Progenitor cell of endocrine pancreas (in vitro differentiated cells): ENCODE measurements at places on chromosomes 2 and 18. TPM values are rescaled to one million over a fixed set of nuclear protein-coding genes. Genes with fewer than 3 reads are reported as not detected.

- DNase-seq = no peak
Observed at GRCh38 chr2:39127973-39128372, 7.1 kb upstream of the SOS1 start.

DNA sequence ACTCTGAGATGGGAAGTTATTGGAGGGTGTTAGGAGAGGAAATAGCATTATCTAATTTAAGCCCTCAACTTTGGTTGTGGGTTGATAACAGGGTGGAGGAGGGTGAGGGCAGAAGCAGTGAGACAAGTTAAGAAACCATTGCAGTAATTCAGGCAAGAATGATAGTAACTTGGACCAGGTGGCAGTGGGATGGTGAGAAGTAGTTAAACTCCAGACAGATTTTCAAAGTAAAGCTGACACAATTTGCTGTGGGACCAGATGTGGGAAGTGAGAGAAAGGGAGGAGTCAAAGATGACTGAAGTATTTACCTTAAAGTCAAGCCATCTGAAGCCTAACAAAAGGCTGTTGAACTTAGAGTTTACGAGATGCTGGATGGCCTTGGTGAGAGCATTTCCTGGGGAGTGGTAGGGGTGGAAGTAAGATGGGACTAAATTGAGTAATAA lies 163.2 kb upstream of the KLF7 start:
- DNase-seq = no peak

DNA sequence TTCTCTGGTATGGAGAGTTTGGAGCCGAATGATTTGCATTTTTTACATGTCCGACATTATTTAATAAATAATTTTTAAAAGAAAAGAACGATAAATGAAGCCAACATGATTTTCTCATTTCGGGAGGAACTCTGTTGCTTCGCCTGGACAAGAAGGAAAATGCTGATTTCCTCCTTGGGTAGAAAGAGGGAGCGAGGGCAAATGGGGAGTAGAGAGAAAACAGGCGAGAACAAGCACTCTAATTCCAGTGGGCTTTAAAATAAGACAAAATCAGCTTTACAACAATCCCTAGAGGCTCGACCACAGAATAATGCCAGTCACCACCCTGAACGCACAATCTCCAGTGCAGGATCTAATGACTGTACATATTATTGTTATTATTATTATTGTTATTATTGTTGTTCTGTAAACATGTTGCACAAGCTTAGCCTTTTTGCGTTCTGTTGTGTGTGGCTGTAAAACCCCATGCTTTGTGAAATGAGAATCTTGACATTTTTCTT lies 3.7 kb downstream of the DLX1 start:
- no peak for DNase-seq

MYO5B gene
- 39.1 and 44.1 TPM in 2 replicates for total RNA-seq

DOK6 gene
- total RNA-seq = 7.0 and 7.2 TPM in 2 replicates

- DNase-seq = peak; percentile 37
Observed at GRCh38 chr2:234981197-234982095, 29.6 kb downstream of the SH3BP4 start.

DNA sequence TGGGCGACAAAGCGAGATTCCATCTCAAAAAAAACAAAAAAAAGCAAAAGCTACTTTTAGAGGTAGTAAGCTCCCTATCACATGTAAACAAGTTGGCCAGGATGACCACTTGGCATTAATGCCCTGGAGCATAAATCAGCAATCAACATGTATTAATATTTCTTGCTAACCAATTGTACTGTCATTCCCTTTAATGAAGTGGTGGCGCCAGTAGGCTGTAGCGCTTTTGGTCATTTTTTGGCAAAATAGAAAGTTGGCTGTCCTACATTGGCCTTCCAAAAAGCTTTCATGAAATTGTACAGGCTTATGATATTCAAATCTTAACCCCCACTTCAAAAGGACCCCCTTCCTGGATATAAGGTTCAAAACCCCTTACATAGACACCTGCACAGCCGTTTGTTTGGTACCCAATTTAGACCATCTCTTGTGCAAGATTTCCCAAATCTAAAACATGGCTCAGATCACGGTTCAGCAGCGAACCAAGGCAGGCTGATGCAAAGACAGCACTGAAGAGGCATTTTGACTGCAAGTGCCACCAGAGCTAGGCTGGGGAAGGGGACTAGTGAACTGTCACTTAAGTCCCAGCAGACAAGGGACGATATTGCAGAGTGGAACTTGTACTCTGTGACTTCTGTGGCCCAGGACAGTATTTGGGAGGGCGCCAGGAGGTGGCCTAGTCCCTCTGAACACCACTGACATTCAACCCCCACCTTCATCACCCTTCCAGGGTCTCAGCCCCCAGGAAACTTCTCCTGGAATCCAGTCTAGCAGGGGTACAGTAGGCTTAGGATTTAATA lies 31.9 kb downstream of the SMAD7 start:
- DNase-seq = no peak

DNA sequence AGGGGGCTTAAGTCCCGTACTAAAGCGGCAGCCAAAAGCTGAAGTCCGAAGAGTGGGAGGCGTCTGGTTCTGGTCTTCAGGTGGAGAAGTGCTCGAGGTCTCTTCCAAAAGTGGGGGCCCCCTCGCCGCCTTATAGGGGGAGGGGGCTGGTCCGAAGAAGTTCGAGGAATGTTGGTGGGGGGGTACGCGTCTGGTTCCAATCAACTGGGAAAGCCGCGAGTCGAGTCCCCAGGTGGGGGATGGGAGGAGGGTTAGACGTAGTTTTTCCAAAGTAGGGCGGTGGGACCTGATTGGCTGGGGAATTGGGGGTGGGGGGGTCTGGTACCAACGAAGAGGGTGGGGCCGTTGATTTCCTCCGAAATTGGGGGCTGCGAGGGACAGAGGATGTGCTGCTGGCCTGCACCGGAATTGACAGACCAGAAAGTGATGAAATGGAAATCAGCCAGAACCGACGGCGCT lies 594 bp downstream of the ITM2C start:
- no peak for DNase-seq

GRCh38 chr2:225112362-225113126 lies 70.3 kb upstream of the DOCK10 start:
- no peak for DNase-seq

NR4A2 gene
- 7.9 and 8.3 TPM in 2 replicates for total RNA-seq

GRCh38 chr2:130344578-130344977 lies 1.9 kb downstream of the IMP4 start:
- DNase-seq = no peak

- DNase-seq = no peak
Observed at GRCh38 chr2:20665243-20666004, 1.5 kb upstream of the GDF7 start.

DNA sequence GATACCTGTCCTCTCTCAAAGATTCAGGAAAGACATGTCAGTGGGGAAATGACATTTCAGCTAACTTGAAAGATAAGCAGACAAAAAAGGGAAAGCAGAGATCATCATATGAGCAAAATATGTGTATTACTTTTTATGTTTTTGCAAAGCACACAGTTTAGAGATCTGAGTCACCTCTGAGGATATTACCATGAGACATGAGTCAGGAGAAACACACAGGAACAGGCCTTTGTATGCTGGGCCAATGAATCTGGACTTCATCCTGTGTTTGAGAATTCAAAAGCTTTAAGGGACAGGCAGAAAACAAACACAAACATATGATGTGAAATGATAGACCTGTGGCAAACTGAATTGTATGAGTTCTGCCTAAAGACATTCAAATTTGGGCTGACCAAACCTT lies 306.0 kb upstream of the EPC2 start:
- no peak for DNase-seq

DNA sequence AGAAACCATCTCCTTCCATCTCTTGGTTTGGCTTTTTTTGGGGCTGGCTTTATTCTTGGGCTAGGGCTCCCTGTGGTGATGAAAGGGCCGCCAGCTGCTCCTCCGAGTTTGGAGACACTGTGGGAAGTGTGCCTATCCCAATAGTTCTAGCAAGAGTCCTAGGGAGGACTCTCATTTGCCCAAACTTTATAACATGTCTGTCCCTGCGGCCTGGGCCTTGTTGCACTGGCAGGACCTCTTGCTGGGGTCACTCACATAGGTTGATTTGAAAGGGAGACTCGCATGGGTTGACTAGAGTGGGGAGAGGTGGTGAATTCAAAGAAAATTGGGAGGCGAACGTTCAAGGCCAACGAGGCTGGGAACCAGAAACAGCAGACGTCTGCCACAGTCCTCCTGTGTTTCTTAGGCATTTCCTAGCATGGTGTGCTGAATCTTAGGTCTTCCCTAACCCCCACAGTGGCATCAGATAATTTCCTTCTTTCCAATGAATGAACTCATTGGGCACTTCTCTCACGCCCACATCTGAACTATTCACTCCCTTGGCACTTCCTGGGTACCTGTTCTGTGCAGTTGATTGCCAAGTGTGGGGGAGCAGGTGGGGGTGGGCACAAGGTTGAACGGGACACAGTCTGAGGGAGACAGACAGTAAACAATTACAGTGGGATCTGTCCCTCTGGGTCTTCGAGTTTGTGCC lies 26.8 kb downstream of the NIFK start:
- no peak for DNase-seq

CCDC74A gene
- 11.8 and 12.5 TPM in 2 replicates for total RNA-seq

DNA sequence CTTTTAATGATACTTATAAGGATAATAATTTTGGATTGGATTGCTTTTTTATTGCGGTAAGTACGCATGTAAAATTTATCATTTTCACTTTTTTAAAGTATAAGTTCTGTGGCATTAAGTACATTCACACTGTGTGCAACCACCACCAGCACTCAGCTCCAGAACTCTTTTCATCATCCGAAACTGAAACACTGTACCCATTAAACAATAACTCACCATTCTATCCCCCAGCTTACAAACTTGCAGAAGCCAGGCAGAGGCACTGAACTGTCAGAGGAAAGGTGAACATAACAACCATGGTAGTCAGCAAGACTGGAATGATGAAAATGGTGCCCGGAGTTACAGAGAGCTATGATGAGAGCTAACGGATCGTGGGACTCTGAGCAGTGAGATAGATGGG lies 465.9 kb downstream of the ADCYAP1 start:
- DNase-seq = no peak

DNA sequence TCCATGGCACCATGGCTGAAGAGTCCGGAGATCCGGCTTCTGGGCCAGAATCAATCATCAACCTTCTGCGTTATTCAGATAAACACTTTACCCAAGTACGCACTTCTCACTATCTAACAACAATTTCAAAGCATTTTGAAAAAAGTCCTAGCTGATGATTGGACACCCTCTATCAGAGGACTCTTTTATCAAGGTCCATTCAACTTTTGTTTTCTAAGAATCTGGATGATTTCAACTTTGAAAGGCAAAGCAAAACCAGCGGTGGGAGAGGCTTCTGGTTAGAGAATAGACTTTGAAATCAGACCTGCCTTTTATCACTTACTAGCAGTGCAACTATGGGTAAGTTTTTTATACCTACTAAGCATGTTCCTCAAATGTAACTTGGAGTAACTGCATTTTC lies 293.6 kb upstream of the TNP1 start:
- no peak for DNase-seq

- no peak for DNase-seq
Observed at GRCh38 chr2:57821088-57821487, 225.5 kb upstream of the VRK2 start.

HOXD1 gene
- total RNA-seq = 0.16 TPM in 1 of 2 replicates, not detected in the other

DNA sequence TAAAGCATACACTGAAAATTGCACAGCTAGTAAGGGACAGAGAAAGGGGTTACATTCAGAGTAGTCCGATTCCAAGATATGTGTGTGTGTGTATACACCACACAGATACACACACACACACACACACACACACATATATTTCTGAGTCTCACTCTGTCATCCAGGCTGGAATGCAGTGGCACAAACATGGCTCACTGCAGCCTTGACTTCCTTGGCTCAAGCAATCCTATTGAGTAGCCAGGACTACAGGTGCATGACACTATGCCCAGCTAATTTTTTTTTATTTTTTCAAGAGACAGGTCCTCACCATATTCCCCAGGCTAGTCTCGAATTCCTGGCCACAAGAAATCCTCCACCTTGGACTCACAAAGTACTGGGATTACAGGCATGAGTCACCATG lies 68.1 kb upstream of the ITPRID2 start:
- no peak for DNase-seq

DNA sequence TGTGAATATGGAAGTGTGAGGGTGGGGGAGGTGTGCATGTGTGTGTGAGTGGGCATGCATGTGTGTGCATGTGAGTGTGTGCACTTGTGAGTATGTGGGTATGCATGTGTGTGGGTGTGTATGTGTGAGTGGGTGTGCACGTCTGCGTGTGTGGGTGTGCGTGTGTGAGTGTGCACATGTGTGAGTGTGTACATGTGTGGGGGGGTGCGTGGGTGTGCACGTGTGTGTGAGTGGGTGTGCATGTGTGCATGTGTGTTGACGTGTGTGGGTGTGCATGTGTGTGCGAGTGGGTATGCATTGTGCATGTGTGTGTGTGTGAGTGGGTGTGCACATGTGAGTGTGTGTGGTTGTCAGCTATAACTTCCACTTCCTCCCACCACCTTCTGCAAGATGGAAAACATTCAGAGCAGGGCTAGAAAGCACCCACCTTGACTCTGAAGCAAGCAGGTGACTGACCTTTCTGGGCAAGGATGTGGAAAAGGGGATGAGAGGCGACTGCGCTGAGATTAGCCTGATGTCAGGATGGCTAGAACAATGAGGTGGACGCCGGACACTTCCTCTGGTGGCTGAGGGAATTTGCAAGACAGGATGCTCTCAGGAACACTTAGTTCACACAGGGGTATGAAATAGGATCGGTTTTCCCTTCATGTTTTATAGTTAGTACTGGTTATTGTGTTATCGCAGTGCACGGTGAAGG lies 103.6 kb downstream of the ACKR3 start:
- DNase-seq = peak; percentile 3

- DNase-seq = no peak
Observed at GRCh38 chr18:78675231-78675630, 304.4 kb upstream of the SALL3 start.
